ENCODE measurements at places on chromosomes 3 and 15.

- DNase-seq, result no peak
Observed at GRCh38 chr15:67137951-67138848, 72.8 kb downstream of the SMAD3 start.

DNA sequence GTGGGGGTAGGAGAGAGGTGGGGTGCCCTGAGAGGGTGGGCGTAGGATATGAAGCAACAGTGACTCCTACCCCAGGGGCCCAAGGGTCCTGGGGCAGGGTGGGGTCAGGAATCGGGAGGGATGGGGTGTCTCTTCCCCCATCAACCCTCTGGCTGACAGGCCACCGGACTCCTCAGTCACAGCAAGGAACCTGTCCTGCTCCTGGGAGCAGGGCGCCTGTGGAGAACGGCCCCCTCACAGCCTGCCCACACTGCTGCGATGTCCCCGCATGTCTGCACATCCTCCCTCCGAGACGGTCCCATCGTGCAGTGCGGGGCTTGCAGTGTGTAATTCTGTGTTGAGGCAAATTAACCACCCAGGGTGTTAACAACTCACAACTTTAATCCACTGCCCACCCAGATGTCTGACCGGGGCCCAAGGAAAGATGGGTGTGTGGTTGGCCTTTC is 2.7 kb downstream of the TM4SF19 start:
- DNase-seq, result no peak

DNA sequence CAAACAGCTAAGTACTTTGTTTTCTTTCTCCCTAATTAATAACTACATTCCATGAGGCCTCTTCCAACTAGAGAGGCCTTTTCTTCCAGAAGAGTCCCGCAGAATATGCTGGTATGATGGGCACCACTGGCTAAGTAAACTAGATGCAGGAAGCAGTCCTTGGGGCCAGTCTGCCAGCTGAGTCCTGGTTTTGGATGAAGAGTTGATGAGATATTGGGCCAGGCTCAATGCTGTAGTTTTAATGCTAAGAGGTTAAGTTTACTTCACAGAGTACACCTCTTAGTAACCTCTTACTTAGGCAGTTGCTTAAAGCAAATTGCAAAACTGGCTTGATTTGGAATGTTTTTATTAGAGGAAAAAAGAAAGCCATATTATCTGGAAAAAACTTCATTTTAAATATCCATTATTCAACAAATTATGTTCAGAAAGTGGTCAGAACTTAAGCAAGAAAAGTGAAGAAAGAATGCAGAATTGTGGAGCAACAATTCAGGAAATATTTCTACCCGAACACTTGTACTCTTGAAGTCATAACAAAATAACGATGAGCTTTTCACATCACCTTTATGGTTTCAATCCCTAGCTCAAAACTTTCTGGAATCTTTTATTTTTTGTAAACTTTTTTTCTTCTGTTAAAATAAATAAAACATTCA is 178.4 kb upstream of the CDIN1 start:
- DNase-seq, result no peak

DNA sequence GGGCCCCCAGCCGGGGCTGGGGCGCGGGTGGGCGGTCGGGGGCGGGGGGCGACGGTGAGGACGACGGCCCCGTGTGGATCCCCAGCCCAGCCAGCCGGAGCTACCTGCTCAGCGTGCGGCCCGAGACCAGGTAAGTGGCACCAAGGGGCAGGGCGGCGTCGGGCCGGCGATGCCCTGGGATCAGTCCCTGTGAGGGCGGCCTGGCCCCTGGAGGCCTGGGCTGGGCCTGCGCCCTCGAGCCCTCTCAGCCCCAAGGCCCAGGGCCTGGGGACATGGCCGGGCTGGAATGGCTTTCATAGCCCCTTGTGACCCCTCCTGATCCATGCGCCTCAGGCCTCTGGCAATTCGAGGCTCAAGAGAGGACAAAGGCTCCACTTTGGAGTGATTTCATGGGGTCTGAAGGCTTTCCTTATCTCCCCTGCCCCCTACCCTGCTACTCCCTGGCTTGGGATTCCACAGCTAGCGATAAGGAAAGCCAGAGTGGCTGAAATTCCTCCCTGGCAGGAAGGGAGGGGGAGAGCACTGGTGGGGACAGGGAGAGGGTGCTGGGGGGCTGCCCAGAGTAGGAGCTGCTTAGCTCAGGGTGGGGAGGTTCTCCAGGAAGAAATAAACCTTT is 418 bp downstream of the ALPK3 start:
- peak; percentile 67 for DNase-seq

DNA sequence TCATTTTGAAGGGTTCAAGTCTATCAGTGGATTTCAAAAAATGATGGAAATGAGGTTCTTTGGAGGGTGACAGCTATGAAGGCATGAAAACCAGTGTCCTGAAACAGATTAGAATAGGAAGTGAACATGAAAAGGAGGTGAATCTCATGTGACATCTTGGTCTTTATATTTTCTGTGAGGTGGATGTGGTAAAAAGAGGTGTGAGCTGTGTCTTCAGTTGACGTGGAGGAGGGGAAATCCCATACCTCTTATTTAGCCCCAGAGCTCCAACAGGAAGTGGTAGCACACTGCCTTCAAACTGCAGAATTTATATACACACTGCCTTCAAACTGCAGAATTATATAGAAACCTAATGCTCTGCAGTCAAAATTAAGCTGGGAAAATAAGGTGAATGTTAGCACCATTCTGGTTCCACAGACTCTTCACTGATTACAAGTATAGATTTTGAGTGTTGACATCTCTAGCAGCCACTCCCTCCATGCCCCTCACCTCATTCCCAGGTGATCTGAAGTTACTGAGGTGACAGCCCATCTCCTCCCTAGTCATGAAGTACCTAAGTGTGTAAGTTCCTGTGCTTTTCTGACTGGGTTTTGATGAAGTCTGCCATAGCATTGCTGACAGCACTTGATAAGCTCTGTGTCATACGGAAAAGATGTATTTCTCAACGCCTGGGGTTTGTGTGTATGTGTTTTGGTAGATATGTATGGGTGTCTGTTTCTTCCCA is 2.7 kb downstream of the RAB8B start:
- DNase-seq, result no peak

DNA sequence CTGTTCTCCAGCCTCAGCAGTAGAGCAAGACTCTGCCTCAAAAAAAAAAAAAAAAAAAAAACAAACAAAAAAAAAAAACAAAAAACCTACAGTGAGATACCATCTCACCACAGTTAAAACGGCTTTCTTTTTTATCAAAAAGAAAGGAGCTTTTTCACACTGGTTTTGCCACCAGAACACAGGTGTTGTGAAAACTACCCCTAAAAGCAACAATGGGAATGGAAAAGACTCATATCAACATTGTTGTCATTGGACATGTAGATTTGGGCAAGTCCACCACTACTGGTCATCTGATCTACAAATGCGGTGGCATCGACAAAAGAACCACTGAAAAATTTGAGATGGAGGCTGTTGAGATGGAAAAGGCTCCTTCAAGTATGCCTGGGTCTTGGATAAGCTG is 24.8 kb upstream of the SLC25A38 start:
- DNase-seq, result no peak

- no peak for DNase-seq
Observed at GRCh38 chr15:63465104-63465503, 39.3 kb upstream of the USP3 start.

DNA sequence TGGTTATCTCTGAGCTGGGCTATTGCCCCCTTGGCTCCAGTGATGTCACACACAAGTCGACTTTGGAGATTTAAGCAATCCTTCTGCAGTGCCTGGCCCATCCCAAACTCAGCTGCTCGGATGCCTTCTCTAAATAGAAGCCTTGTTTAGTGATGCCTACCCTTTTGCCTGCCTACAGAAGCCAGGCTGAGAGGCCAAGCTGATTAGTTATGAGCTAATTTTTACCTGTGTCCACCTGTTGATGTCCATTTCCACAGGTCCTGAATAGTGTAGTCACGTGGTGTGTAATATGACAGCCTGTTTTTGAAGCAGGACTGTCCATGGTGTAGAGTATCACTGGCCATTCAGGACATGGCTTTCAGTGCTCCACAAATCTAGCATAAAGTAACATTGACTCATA is 45.5 kb downstream of the SSUH2 start:
- no peak for DNase-seq

All from hepatocyte (in vitro differentiated cells).